Activated CD4-positive, CD25-positive, alpha-beta regulatory T cell (primary cell): ENCODE measurements at places on chromosomes 1 and 21.

DNA sequence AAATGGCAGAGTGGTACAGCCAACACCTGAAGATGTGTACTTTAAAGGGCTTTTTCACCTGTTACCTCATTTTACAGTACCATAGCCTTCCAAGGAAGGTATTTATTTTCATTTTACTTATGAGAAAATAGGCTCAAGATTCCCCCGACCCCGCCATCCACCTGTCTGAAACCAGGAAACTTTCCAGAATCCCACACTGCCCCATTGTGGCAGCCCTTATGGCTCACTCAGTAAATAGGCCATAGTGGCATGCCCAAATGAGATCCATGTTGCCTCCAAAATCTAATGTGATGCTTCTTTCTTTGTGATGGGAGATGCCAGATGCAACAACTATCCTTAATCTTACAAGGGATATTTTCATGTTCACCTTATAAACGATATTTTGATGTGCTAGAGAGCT, 97.8 kb downstream of the EBNA1BP2 start:
- no peak for DNase-seq

DNA sequence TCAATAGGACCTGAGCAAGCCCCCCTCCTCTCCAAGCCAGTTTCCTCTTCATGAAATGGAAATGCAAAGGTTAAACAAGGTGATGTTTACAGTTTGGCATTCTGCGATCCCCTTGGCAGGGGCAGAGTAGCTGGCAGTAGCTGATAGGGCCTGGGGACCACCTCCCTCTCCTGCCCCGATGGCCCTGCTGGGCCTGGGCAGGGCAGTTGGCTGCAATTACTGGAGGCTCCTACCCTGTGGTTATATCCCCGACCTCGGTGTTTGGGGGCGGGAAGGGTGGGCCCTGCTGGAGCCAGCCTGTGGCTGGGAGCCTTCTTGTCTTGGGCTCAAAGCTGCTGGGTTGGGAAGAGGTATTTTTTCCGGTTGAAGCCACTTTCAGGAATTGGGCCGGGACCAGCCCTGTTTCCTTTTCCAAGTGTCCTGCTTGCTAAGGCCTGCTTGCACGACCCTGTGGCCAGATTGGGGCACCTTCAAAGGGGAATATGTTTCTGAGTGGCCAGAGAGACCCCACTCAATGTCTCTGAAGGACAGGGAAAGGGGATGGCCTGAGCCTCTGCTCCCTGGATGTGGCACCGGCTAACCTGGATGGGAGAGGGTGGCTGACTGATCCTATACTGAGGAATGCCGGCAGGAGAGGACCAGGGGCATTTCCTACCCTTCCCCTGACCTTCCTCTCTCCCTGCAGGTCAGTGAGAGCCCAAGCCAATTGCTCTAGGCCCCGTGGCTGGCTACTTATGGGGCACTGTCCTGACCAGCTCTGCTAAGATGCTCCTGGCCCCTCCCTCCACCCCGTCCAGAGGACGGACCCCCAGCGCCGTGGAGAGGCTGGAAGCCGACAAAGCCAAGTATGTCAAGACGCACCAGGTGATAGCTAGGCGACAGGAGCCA, 1.9 kb downstream of the FAM110D start:
- no peak for DNase-seq

- no peak for DNase-seq
These were observed 572 bp downstream of the CYB5RL start for GRCh38 chr1:54199151-54199764.

DNA sequence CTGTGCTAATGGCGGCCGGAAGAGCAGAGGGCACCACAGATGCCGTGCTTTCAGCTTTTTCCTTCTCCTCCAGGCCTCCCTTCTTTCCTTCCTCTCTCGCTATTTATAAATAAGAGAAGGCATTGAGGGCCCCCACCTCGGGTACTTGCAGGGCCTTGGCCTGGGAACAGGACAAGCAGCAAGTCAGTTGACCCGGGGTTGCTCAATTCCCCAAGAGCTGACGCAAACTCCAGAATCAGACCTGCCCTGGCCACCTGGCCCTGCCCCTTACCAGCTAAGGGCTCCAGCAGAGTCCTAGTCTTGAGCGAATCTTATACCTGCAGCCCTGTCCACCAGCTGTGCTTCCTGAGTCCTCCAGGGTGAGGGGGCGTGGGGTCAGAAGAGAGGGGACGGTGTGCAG, 13.5 kb downstream of the TNFRSF1B start:
- DNase-seq = no peak

DNA sequence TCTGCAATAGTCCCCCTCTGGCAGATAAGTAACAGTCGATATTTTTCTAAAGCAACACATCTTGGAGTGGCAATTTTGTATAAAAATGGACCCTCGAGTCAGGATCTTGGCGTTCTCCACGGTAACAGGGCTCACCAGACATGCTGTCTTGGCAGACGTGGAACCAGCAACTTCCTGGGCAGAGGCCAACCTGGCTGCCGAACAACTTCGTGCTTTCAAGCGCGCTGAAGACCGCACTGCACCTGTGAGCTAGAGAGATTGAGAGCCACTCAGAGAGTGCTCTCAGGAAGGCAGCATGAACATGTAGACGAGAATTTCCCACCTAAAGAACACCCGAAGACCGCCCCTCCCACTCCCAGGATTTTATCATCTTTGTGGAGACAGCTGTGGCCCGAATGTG, 7.3 kb downstream of the C1orf174 start:
- no peak for DNase-seq

DNA sequence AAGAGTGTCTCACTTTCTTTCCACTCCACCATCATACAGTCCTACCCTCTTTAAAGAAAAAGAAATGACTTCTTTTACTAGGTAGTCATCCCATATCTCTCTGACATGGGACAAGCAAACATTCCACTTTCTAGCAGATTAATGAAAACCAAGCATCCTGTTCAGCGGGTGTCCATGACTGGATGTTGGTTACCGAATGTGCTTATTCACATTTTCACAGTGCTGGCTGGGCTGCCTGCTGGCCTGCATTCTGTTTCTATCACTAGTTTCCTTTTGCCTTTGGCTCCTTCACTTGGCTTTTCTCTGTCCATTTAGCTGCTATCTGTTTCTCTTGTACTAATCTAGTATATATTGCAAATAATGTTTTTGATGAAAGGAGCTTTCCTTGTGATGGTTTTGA, 598.4 kb downstream of the RWDD3 start:
- no peak for DNase-seq

DNA sequence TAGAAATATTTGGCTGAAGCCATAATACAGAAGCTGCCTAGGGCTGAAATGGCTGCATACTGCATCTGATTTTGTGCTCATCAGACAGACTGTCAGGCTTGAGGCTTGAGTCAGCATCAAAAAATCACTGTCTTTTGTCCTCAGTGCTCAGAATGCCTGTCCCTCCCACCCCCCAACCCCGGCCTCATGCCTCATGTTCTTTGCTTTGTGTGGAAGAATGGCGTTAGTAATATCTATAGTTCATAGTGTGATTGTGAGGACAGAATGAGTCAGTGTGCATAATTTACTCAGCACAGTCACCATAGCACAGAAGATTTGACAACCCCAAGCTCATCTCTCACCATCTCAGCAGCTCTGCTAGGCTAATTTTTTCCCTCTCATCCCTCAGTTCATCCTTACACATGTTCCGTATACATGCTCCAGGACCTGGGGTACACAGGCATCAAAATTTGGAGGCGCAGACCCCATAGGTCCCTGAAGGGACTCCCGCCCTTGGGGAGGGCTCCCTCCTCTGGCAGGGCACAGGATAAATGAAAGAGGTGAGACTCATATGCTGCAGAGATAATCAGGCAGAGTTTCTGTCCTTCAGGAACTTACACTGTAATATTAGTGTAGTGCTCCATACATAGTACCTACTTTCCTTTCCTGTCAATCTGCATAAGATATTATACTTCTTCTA, 159.1 kb upstream of the C8B start:
- no peak for DNase-seq

DNA sequence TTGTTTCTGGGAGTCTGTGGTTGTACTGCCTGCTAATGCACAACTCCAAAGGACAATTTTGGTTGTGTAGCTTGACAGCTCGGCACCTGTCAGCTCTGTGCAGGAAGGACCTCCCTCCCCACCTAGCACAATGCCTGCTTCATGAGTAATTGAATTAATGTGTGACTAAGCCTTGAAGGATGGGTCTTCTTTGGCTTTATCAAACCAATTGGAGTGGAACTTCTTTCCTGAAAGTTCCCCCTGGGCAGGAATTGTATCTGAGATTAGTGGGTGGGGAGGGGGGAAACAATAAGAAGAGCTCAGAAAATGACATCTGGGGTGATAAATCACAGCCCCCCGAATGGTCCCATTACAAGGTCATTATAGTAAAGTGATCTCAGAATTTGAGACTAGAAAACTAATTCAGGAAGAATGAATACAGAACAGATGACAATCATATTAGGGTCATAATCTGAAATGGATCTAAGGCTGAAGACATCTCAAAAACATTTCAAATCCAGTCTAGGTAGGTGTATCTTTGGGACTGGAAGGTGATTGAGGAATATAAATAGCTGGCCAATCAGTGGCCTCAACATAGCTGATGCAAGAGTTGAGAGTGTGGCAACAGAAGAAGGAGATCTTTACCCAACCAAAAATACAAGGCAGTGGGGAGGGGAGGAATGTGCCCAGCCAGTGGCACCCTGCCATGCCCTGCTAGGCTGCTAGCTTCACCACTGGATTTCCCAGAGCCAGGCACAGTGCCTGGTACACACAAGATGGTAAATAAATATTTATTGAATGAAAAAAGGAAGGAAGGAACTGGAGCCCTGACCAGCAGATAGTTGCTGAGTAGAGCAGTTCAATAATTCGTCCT, 10.1 kb upstream of the SESN2 start:
- DNase-seq = no peak

GRCh38 chr1:25695090-25695770, 78.6 kb downstream of the MAN1C1 start:
- no peak for DNase-seq

DNA sequence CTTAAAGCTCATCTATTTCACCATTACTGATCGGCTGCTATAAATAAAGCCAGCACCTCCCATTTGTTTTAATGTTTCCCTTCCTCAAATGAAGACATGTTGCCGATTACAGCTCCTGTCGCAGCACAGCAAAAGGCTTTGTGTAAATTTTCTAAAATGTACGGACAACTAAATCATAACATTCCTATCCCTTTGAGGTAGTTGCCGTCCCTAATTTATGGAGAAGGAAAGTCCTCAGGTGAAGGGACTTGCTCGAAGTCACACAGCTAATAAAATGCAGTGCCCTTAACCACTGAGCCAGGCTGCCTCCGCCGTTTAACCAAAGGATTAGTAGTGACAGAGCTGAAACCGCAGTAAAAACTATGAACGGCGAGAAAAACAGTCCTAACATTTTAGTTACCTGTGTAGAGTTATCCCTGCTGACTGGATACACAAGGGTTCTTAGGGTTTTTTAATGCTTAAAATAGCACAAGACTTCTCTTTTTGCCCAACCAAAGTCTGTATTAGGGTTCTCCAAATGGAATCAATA, 871 bp downstream of the PINK1 start:
- no peak for DNase-seq

- no peak for DNase-seq
These were observed 24.5 kb upstream of the RGS1 start for GRCh38 chr1:192550922-192551534.

GRCh38 chr1:54866801-54867716, 19.9 kb downstream of the DHCR24 start:
- DNase-seq = no peak

GRCh38 chr1:208979776-208980175, 603.7 kb upstream of the CAMK1G start:
- DNase-seq = no peak

GRCh38 chr1:159980076-159980475, 26.0 kb upstream of the SLAMF9 start:
- DNase-seq = no peak

DNA sequence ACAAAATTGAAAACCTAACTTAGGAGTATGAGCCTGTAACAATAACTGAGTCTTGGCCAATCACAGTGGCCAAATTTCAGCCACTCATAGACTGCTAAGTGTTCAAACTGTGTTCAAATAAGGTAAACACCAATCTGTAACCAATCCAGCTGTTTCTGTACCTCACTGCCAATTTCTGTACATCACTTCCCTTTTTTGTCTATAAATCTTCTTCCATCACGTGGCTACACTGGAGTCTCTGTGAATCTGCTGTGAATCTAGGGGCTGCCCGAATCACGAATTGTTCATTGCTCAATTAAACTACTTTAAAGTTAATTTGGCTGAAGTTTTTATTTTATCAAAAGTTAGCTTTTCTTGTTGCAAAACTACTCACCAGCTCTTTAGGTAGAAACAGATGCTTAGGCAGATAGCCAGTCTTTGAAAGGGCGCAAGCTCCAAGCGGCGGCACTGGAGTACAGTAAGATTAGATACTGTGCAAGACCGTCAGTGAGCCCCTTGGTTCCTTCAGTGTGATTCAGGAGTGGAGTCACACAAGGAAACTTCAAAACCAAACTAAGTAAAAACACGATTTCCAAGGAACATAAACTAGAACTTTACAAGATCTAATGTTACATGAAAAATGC, 43.2 kb upstream of the ADGRL2 start:
- no peak for DNase-seq

DNA sequence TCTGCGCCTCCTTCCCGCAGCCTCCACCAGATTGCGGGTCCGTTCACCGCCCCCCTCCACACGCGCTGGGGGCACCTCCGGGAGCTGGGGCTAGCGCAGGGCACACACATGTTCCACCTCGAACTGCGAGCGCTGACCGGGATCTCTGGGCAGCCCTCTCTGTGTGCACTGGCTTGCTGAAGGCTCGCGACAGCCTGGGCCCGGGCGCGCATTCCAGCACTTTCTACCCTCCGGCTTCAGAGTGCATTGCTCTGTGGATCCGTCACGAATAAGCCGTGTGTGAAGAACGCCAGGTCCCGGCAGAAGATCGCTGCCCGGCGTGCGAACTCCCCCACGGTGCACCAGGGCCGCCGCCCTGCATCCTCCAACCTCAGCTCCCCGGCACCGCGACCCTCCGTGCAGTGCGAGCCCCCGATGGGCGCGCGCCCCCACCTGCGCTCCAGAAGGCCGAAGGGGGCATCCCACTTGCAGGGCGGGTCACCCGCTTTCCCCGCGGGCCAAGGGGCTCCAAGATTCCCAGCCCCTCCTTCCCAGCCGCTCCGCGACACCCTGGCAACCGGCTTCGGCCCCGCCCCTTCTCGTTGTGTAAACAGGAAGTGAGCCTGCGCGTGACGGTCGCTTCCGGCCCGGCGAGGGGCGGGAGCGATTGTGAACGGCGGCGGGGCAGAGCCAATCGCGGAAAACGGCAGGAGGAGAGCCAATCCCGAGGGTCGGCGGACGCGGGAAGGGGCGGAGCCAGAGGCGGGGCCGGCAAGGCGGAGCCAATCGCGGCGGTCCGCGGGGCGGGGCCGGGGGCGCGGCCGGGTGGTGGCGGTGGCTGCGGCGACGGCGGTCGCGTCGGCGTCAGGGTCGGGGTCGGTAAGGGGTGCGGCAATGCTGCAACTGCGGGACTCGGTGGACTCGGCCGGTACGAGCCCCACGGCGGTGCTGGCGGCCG, at the start of gene TPRG1L:
Gene TPRG1L (plus strand): TSS at position 816 of the 937 bp plus-strand sequence. CDS start 58 bp downstream, at position 874.
- DNase-seq = peak; percentile 97

DNA sequence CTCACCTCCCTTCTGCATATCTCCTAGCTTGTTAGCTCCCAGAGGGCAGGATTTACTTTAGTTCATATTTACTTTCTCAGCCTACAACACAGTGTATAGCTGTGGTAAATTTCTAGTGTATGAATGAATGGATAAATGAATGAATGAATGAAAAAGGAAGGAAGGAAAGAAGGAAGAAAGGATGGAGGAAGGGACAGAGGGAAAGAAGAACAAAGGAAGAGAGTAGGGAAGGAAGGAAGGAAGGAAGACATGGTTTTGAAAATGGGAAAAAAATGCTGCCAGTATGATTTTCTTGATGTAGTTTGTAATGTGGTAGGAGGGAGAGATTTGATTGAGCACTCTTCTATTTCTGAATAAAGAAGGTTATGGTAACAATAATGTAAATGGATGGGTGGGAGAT, 47.0 kb downstream of the LAMC2 start:
- no peak for DNase-seq
